NCI-H1694 treated with DMSO at 0.1 percent for 48 hours (cell line): ENCODE measurements at places on chromosomes 3 and 15.
A peak's percentile ranks its signal among the peaks of the same experiment; 100 is the strongest.

- DNase-seq, result no peak
Measured at GRCh38 chr3:178629430-178630178, 93.4 kb downstream of the KCNMB2 start.

GRCh38 chr3:128681369-128681829 lies 30.8 kb upstream of the RPN1 start:
- DNase-seq, result peak; percentile 65

- no peak for DNase-seq
Measured at GRCh38 chr3:154194877-154195276, 73.7 kb downstream of the ARHGEF26 start.

DNA sequence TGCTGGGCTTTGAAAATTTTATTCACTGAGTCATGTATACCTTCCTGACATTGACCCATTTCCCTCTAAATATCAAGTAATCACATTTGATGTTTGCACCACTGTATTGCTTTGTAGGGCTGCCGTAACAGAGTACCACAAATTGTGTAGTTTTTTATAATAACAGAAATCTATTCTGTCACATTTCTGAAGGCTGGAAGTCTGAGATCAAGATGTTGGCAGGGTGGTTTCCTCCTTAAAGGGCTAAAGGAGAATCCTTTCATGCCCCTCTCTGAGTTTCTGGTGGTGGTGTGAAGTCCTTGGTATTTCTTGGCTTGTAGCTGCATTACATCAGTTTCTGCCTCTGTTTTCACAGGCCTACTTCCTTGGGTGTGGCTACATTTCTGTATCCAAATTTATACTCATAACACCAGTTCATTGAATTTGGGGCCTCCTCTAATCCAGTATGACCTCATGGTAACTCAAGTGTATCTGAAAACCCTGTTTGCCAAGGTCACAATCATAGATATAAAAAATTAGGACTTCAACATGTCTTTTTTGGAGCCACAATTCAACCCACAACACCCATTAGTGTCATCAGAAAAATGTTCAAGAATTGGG lies 29.1 kb upstream of the ST6GAL1 start:
- DNase-seq, result no peak

DNA sequence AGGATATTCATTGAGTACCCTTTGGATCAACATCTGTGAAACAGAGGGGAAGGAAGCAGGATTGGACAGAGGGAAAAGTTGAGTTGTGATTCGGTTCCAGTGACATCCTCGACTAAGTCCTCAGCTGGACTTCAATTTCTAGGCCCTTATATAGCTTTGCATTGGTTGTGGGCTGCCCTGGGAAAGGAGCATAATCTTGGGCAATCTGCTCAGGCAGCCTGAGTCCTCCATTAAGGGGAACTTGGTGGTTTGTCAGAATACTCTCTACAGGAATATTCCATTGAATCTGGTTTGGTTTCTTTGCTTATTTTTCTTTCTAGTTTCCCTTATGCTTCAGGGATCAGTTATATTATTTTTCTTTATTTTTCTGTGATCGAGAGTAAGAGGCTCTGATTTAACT lies 94.1 kb downstream of the TCF12 start:
- DNase-seq, result no peak

GRCh38 chr3:37979541-37980461 lies 10.8 kb upstream of the VILL start:
- DNase-seq, result no peak

- DNase-seq, result no peak
Measured at GRCh38 chr3:50324351-50325112, 2.0 kb upstream of the HYAL2 start.

- no peak for DNase-seq
Measured at GRCh38 chr3:48016301-48016973, at the start of gene MAP4. TSS of gene MAP4 (minus strand) at chr3:48016416. CDS start at chr3:47998860, 17,556 bp downstream.

DNA sequence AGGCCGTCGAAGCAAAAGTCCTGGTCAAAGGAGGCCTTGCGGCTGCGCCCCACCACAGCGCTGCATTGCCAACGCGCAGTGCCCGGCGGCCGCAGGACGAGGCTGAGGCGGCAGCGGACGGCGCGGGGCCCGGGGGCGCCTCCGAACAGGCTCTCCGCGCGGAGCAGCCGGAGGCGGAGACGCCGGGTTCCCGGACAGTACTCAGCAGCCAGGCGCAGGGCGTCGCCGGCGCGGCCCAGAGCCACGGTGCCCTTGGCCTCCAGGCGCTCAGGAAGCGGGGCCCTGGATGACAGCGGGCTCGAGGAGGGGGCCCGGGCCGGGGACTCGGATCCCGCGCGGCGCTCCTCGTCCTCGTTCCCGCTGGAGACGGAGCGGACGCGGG lies 1.1 kb downstream of the C2CD4B start:
- no peak for DNase-seq

DNA sequence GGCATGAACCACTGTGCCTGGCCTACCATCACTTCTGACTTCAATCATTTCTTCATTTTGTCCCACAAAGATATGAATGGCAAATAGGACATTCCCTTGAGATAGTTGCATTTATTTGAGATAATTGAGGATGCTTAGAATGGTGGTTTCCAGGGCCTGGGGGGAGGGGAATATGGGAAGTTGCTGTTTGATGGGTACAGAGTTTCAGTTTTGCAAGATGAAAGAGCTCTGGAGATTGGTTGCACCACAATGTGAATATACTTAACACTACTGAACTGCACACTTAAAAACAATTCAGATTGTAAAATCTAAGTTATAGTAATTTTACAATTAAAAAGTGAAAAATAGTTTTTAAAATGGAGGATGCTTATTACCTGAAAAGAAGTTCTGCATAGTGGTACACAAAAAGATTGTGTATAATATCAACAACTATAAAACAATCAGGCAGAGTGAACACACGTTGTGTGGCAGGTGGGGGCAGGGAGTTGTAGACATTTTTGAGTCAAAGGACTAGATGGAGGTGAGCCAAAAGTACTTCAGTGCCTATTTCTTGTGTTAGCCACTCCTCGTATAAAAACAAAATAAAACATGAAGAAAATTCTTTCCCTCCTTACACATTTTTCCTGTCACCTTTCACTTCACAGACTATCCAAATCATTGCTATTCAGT lies 18.5 kb upstream of the RIOX2 start:
- no peak for DNase-seq

DNA sequence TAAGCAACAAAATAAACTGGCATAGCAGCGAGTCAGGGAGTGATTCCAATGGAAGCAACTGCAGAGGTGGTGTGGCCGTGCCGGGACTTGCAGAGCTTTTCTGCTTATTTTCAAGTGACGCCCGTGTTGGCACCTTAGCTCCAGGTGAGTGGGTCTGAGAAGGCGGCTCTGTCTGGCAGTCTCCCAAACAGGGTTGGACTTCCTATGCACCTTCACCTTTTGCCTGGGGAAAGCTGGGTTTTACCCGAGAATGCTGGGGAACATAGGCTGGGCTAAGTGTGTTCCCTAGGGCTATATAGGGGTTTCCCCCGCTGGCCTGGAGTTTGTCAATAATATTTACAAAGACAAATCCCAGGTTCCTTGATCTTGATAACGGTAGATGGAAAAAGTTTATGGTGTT lies 179.9 kb upstream of the TBL1XR1 start:
- no peak for DNase-seq

DNA sequence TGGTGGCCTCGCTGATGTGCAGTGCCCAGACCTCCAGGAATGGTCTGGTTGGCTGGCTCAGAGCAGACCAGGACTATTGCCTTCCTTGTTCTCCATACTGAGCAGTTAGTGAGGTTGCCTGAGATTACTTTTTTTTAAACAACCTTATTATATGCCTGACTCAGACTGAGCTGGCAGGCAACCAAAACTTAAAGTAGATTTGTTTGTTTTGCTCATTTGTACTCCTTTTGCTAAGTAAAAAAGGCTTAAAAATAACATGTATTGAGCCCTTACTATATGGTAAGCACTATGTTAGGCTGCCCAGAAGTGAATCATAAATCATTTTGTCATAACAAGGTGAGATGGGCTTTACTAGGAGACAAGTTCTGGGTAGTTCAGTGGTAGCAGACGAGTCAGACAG lies 92.4 kb downstream of the GHSR start:
- no peak for DNase-seq

- DNase-seq, result no peak
Measured at GRCh38 chr15:67224889-67225288, 29.6 kb downstream of the AAGAB start.

GRCh38 chr3:127177226-127177625 lies 15.7 kb upstream of the PRR23E start:
- no peak for DNase-seq

DNA sequence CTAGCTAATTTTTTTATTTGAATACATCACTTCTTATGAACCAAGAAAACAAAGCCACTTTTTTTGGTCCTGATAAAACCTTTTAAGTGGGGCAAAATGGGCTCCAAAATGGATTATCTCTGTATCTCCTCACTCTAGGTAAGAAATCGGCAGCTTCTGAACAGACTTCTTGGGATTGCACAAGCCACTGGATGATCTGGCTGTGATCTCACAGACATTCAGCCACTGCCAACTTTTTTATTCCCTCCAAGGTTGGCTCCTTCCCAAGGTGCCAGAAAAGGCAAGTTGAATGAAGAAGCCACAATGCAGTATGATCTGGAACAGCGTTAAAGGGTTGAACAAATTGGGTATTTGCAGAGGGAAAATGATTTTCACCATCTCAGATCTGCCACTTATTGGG lies 73.2 kb downstream of the PRICKLE2 start:
- no peak for DNase-seq

DNA sequence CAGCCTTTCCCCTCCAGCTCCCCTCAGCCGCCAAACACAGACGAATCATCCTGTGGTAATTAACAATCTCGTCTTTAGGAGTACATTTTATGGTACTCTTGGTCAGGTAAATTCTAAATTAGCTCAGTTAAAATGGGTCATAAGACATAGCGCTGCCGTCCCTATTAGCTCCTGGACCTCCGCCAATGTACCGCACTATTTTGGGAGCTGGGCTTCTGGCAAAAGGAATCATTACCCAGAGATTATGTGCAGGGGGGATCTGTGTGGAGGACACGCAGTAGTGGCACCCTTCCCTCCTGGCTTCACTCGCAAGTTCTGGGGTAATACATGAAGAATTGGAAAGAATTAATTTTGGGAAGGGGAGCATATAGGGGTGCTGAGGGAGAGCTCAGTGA lies 68.6 kb upstream of the ONECUT1 start:
- DNase-seq, result no peak

- no peak for DNase-seq
Measured at GRCh38 chr3:148214705-148215104, 483.0 kb upstream of the AGTR1 start.

- DNase-seq, result no peak
Measured at GRCh38 chr15:77295446-77295845, 124.5 kb downstream of the PEAK1 start.

DNA sequence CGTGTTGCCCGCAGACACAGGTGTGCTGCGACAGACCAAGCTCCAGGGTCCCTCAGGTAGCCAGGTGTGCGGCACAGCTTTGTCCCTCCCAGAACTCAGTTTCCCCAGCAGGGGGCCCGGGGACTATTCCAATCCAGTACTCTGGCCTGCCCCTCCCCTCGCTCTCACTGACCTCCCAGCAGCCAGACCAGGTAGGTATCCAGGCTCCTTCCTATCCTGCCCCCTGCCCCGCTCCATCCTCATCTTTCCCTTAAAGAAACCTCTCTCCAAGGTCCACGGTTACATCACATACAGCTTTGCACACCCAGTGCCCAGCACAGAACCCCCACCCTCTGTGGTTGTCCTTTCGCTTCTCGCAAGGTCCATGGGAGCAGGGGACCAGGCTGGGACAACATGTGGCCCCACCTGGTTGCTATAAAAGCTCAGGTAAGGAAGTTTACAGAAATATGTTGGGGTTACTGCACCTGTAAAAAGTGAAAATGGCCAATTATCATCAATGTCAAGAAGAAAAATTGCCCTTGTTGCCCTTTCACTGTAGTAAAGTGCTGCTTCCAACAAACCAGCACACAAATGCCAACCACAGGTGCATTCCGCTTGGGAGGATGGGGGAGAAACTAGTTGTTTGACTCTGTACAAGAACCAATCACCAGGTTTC lies 7.3 kb upstream of the CYP11A1 start:
- DNase-seq, result no peak

DNA sequence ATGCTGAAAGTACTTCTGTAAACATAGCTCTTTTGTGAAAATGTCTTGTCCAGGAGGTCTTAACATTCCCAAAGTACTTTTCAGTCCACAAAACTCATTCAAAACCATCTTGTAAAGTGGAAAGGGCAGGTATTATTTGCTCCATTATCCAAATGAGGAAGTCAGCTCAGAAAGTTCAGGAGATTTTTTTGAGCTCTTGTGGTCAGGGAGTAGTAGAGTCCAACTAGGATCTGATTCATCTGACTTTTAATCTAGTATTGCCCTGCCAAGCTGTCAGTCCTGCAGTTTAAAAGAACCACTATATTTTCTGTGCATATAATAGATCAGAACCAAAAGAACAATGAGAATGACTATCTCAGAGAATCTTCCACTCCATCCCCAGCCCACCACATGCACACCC lies 83.5 kb downstream of the FOXB1 start:
- DNase-seq, result no peak

- no peak for DNase-seq
Measured at GRCh38 chr3:141096981-141097380, 45.8 kb downstream of the SPSB4 start.

GRCh38 chr3:111321786-111322185 lies 220.2 kb upstream of the CD96 start:
- DNase-seq, result no peak

DNA sequence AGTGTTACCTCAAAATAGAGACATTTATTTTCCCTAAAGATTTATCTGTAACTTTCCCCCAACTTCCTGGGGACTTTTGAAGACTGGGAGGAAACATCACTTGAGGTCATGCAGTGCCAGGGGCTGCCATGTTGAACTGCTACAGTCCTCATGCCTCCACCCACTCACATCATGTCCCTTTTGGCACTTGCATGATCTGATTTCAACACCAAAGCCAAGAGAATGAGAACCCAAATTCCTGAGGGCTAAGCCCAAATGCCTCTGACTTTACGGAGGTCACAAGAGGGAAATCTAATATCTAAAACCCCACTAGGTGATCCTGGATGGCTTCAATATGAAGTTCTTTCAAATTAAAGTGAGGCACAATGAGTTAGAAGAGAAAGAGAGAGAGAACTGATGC lies 213.1 kb downstream of the NTRK3 start:
- DNase-seq, result no peak

DNA sequence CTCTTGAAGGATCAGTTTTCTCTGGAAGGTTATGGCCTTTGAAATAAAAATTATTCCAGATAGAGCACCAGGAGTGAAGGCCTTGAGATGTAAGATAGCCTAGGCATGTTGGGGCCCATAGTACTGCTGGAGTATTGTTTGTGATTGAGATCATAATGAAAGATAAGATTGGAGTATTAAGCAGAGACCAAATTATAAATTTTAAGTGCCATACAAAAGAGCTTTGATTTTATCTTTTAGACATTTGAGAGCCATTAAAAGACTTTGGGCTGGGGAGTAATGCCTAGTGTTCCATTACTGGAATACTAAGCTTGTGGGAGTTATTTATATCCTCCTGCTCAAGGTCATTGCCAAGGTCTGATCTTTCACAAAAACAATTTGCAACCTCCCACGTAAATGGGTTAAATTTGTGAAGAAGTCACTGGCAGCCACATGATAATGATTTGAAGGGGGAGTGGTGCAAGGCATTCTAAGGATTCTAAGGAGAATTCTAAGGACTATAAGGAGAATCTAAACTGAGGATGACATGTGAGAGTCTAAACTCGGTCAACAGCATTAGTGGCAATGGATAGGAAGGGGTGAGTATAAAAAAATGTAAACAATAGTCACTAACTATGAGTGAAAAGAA lies 12.8 kb downstream of the ELL3 start:
- DNase-seq, result no peak

GRCh38 chr3:115399750-115400149 lies 223.6 kb upstream of the GAP43 start:
- DNase-seq, result no peak

GRCh38 chr3:183131735-183132134 lies 30.8 kb downstream of the LAMP3 start:
- DNase-seq, result no peak
